ENCODE measurements at places on chromosomes 12 and 14. TPM values are rescaled to one million over a fixed set of nuclear protein-coding genes. Genes with fewer than 3 reads are reported as not detected.

Gene TRPV4
- 13.0 TPM for total RNA-seq

Gene PTGES3
- 437 TPM for total RNA-seq

Gene SLC4A8
- total RNA-seq: 1.1 TPM

Gene GDF3
- total RNA-seq: not detected

Gene CAPZA3
- total RNA-seq: 0.45 TPM

Gene FSCB
- not detected for total RNA-seq

Gene ZNF839
- total RNA-seq: 18.3 TPM

Gene SMCO3
- not detected for total RNA-seq

Gene BHLHE41
- total RNA-seq: 54.1 TPM

Gene CACNA1C
- not detected for total RNA-seq

Gene TPPP2
- total RNA-seq: not detected
